ENCODE measurements at places on chromosomes 13 and 19. TPM values are rescaled to one million over a fixed set of nuclear protein-coding genes. Genes with fewer than 3 reads are reported as not detected.

GRCh38 chr19:16026756-16027155 lies 49.5 kb upstream of the TPM4 start:
- DNase-seq: no peak

DNA sequence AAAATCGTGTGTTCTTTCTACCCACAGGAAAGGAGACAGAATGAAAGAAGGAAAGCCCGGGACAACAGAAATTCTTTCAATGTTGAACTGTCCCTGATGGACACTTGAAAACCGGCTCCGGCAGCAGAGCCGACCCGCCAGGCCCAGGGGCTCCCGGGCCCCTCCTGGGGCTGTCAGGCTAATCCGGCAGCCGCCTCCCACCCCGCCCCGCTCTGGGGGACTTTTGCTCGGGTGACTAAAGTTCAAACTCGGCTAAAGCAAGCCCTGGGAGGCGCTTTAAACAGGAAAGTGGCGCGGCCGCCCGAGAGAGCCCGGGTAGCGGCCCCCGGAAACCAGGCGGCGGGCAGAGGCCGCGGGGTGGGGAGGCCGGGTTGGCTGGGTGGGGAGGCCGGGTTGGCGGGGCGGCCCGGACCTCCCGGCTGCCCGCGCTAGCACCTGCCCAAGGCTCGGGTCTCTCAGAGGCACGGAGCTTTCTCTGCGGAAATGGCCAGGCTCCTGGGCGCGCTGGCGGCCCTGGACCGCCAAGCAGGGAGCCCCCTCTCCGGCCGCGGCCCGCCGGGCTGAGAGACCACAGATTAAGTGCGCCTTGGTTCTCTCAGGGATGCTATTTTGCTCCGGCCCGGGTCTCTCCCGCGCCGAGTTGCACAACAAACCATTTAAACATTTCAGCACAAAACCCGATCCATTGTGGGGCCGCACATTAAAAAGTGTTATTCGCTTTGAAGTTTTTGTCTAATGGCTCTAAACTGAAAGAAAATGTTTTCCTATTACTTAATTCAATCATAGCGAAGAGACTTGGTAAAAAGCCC lies 2.6 kb upstream of the GSX1 start:
- DNase-seq: no peak

- DNase-seq: no peak
Measured at GRCh38 chr13:27523346-27524073, 73.1 kb upstream of the MTIF3 start.

BTBD2 gene
- 80.5 TPM for total RNA-seq

- DNase-seq: no peak
Measured at GRCh38 chr13:106443607-106444322, 91.7 kb downstream of the EFNB2 start.

- no peak for DNase-seq
Measured at GRCh38 chr13:105471673-105472072, 1063.8 kb downstream of the EFNB2 start.

ERCC2 gene
- total RNA-seq: 44.2 TPM

ERICH4 gene
- not detected for total RNA-seq

DNA sequence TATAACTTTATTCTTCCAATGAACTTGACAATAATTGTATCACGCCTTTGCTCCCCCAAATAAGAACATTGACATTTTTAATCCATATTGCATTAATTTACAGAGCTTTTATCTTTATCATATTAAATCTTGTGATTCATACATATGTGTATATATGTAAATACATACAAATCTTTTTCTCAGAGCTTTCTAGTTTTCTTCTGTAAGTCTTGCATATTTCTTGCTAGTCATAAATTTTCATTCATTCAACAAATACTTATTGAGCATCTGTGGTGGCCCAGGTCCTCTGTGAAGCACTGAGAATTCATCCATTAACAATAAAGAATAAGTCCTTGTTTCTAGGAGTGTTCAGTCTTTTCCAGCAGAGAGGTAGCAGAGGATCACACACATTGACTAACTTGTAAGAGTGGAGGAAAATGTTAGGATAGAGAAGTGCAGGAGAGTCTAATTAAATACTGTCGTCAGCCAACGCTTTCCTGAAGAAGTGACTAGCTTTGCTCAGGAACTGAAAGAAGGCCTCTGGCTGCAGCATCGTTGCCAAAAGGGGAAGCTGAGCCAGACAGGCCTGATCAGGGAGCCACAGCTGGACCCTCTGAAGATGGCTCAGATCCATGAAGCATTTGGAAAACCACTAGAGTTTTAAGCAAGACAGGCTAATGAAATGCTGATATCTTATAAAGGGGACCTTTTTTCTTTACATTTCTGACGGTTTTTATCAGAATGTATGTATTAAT lies 38.6 kb upstream of the LAMP1 start:
- no peak for DNase-seq

NLRP4 gene
- total RNA-seq: not detected

AMER2 gene
- 1.5 TPM for total RNA-seq

DNA sequence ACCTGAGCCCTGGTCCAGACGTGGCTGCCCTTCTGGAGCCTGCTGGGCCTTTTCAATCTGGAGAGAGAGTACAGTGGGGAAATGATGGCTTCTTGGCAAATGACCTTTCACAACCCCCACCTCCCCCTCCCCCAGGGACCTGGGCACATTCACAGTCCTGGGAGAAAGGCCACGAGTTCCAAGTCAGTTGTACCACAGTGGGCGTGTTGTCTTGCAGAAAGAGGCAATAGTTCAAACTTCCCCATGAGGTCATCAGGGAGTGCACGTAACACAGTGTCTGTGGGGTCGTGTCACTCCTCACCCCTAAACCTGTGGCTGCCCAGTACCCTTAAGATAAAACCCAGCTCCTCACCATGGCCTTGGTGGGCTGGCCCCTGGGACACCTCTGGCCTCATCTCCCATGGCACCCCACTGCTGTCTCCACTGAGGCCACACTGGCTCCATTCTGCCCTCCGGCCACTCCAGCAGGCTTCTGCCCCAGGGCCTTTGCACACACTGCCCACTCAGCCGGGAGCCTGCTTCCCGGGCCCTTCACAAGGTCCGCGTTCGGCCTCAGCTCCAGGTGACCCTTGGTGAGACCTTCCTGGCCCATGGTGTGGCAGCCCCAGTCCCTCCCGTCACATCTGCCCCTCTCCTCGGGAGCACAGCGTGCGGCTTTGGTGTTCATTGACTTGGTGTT lies 13.3 kb downstream of the PLIN4 start:
- no peak for DNase-seq

- peak; percentile 96 for DNase-seq
Measured at GRCh38 chr19:4471403-4472173, 509 bp upstream of the HDGFL2 start.

DNA sequence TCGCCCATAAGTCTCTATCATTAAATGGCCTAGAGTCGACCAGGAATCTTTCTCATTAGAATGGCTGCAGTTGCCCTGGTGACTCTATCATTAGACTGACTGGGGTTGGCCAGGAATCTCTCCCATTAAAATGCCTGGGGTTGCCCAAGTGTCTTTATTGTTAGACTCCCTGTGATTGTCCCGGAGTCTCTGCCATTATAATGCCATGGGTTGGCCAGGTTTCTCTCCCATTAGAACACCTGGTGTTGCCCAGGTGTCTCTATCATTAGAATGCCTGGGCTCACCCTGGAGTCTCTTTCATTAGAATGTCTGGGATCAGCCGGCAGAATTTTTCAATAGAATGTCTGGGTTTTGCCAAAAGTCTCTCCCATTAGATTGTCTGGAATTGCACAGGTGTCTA lies 1459.3 kb downstream of the UQCRFS1 start:
- no peak for DNase-seq

- no peak for DNase-seq
Measured at GRCh38 chr13:101628900-101629299, 176.4 kb downstream of the ITGBL1 start.

GRCh38 chr19:45117167-45117594 lies 24.2 kb downstream of the PPP1R37 start:
- no peak for DNase-seq

- no peak for DNase-seq
Measured at GRCh38 chr19:38318660-38319059, 985 bp upstream of the KCNK6 start.

GRCh38 chr13:26168237-26168814 lies 53.8 kb downstream of the RNF6 start:
- no peak for DNase-seq

GRCh38 chr13:43876366-43876765 lies 3.2 kb downstream of the CCDC122 start:
- DNase-seq: no peak

DNA sequence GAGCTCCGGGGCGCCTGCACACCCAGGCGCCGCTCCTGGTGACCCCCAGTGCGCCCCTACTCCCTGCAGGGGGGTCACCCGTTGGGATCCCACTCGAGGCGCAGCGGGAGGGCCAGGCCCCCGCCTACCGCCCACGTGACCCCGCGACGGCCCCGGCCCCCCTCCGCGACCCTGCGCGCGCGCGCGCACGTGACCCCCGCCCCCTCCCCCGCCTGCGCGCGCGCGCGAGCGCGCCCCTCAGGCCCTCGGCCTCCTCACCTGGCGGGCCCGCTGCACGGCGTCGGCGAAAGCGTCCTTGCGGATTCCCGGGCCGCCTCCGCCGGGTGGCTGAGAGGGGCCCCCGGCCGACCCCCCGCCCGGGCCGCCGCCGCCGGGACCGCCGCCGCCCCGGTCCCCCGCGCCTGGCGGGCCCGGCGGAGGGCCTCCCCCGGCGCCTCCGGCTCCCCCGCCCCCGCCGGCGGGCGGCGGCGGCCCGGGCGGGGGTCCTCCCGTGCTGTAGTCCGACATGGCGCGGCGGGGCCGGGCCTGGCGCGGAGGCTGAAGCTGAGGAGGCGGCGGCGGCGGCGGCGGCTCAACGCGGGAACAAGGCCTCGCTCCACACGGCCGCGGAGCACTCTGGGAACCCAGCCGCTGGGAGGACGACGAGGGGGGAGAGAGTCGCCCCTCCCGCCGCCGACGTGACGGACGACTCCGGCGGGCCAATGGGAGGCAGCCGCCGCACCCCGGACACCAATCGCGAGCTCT lies at the start of gene KHSRP:
Gene KHSRP, minus strand, starts transcription at position 617 of the 744 bp plus-strand sequence. Its CDS starts 110 bp downstream, at position 507.
- DNase-seq: peak; percentile 31

GRCh38 chr19:35056513-35057063 lies 15.1 kb downstream of the HPN start:
- DNase-seq: no peak

GRCh38 chr13:26202365-26202972 lies 19.6 kb downstream of the RNF6 start:
- DNase-seq: no peak

- no peak for DNase-seq
Measured at GRCh38 chr13:41588899-41589298, 131.5 kb downstream of the RGCC start.

GRCh38 chr19:3007975-3008374 lies 21.1 kb downstream of the TLE2 start:
- DNase-seq: no peak

VSTM1 gene
- 2.2 TPM for total RNA-seq

DNA sequence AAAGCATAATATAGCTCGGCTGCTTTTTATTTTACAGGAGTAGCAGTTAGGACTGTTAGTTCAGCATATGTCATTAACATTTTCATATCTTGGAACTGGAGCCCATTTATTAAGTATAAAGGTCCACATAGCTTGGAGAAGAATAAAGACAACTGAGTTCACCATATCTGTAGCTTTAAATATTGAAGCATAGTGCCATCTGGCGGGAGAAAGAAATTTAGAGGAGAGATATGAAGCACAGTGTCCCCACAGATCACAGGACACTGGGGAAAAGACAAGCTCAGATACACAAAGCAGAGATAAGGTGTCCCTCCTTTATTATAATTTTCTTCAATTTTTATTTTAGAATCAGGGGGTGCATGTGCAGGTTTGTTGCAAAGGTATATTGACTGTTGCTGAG lies 104.7 kb upstream of the FREM2 start:
- peak; percentile 42 for DNase-seq

DNA sequence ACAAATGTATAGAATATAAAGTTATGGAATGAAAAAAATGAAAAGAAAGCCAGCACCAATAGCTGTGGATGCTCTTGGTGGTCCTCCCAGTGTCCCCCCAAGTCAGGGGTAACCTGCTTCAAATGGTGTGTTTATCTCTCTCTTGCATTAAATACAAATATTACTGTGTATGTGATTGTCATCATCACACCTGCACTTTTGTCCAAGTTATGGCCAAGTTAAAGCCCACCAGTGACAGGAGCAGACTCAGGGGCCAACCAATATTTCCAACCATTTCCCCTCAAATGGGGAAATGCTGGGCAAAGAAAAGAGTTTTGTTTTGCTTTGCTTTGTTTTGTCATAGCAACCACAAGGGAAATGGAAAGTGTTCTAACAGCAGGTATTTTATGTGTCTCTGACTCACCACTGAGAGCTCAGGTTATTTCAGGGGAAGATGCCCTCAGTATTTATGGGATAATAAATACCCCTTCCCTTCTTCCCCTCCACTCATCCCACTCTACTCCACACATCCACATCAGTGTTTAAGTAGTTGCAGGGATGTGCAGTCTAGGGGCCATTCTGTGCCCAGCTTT lies 133.6 kb downstream of the COL4A1 start:
- no peak for DNase-seq

Data from endothelial cell (in vitro differentiated cells).